Tibial nerve (tissue), 4 donors: ENCODE measurements at places on chromosomes 1 and 21. TPM values are rescaled to one million over a fixed set of nuclear protein-coding genes. Genes with fewer than 3 reads are reported as not detected.
A peak's percentile ranks its signal among the peaks of the same experiment; 100 is the strongest.

GRCh38 chr1:171212607-171213351, 27.7 kb downstream of the FMO2 start:
- H3K27ac ChIP-seq = no peak overlapping the region
- H3K4me1 ChIP-seq = no peaks in the 10 kb centered on the region
- DNase-seq = no peak
- no peaks in the 10 kb centered on the region for H3K27me3 ChIP-seq

DNA sequence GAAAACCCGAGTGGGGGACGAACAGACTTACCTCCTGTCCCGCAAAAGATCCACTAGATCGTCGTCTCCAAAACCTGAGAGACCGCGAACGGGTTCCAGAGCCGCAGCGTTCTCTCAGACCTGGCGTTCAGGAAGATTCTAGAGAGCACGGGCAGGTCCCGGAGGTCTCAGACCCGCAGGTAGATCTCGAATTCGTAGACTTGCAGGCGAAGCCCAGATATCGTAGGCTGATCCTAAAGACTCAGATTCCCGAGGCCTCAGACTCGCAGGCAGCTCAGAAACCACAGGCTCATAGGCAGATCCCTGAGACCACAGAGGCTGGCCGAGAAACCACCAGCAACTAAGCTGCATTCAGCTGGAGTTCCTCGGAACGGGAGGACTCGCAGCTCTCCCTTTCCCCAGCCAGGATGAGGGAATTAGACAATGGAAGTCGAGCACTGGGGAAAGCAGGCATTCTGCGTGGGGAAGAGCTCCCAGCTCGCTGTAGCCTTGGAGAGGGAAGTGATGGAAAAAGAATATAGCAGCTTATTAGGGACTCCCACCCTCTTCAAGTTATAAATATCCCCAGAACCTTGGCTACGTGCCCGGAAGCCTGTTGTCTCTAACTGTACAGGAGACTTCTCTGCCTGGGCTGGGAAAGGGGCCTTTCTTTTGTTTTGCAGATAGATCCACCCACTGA, at the start of gene ZNF436:
TSS of gene ZNF436 (minus strand) at position 502 of the 679 bp plus-strand sequence. CDS start 1,831 bp downstream, outside the sequence.
- peak within 1 kb of the TSS; percentile 96 for H3K27ac ChIP-seq
- H3K27me3 ChIP-seq = no peaks in the 10 kb centered on the region
- H3K4me3 ChIP-seq = peak within 1 kb of the TSS; percentile 95
- peaks cover 9% of the 10 kb centered on the region for H3K36me3 ChIP-seq
- peak; percentile 89 for DNase-seq

- H3K27me3 ChIP-seq = no peaks in the 10 kb centered on the region
- no peak overlapping the region for H3K27ac ChIP-seq
- no peaks in the 10 kb centered on the region for H3K4me1 ChIP-seq
- H3K4me3 ChIP-seq = no peak overlapping the region
Observed at GRCh38 chr1:153515504-153516394, 20.0 kb downstream of the S100A6 start.

DNA sequence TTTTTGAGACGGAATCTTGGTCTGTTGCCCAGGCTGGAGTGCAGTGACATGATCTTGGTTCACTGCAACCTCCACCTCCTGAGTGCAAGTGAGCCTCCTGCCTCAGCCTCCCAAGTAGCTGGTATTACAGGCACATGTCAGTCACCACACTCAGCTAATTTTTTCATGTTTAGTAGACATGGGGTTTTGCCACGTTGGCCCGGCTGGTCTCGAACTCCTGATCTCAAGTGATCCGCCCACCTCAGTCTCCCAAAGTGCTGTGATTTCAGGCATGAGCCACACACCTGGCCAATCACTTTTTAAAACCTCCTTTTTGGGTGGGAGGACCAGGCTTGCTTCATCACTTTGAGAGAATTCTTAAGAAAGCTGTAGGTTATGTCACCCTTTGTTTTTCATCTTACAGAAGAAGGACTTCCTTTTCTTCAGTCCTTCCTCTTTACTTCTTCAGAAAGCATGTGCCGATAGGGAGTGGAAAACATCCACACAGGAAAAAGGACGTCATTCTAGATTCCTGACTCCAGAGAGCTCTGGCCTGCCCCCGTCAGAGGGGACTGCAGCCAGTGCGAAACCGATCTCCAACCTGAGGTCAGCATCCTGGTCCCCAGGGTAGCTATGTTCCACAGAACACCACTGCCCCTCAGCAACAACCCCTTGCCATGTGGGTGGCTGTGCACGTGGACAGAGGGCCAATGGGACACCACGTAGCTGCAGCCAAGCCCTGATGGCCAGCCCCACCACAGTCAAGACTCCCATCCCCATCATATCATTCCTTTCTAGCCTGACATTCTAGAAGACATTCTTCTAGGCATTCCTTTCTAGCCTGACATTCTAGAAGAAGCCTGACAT, 21.9 kb downstream of the NCF2 start:
- H3K27ac ChIP-seq = peak overlapping the region; percentile 66
- H3K27me3 ChIP-seq = no peaks in the 10 kb centered on the region
- no peaks in the 10 kb centered on the region for H3K4me1 ChIP-seq
- H3K36me3 ChIP-seq = no peaks in the 10 kb centered on the region
- no peak overlapping the region for H3K4me3 ChIP-seq
- DNase-seq = no peak

The ZNF683 gene
- total RNA-seq = not detected

The CITED4 gene
- 6.0 TPM for total RNA-seq

The IFI44L gene
- 7.3 TPM for total RNA-seq

GRCh38 chr1:29362764-29363163, 126.4 kb downstream of the PTPRU start:
- H3K4me3 ChIP-seq = no peak overlapping the region
- H3K27me3 ChIP-seq = no peaks in the 10 kb centered on the region
- no peak for DNase-seq
- H3K4me1 ChIP-seq = no peaks in the 10 kb centered on the region
- no peaks in the 10 kb centered on the region for H3K36me3 ChIP-seq

GRCh38 chr1:109280862-109281261, 2.1 kb downstream of the PSRC1 start:
- H3K36me3 ChIP-seq = peaks cover 8% of the 10 kb centered on the region
- no peaks in the 10 kb centered on the region for H3K27me3 ChIP-seq
- H3K4me1 ChIP-seq = peaks cover 29% of the 10 kb centered on the region
- H3K4me3 ChIP-seq = no peak overlapping the region
- no peak for DNase-seq

DNA sequence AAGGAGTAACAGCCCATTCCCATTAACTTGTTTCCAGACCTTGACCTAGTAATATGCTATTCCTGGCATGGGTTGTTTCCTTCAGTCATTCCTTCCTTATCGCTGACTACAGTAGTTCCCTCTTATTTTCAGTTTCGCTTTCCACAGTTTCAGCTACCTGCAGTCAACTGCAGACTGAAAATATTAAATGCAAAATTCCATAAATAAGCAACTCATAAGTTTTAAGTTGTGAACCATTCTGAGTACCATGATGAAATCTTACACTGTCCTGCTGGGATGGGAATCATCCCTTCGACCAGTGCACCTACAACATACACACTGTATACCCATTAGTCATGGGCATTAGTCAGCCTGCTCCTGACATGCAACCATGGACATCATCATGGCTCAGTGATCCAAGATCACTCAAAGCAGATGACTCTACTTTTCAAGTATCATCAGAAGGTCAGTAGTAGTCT, 66.7 kb downstream of the CCDC30 start:
- H3K4me3 ChIP-seq = peak overlapping the region; percentile 3
- no peaks in the 10 kb centered on the region for H3K27me3 ChIP-seq
- no peak overlapping the region for H3K27ac ChIP-seq
- no peak for DNase-seq
- H3K36me3 ChIP-seq = peaks cover 11% of the 10 kb centered on the region
- H3K4me1 ChIP-seq = no peaks in the 10 kb centered on the region

DNA sequence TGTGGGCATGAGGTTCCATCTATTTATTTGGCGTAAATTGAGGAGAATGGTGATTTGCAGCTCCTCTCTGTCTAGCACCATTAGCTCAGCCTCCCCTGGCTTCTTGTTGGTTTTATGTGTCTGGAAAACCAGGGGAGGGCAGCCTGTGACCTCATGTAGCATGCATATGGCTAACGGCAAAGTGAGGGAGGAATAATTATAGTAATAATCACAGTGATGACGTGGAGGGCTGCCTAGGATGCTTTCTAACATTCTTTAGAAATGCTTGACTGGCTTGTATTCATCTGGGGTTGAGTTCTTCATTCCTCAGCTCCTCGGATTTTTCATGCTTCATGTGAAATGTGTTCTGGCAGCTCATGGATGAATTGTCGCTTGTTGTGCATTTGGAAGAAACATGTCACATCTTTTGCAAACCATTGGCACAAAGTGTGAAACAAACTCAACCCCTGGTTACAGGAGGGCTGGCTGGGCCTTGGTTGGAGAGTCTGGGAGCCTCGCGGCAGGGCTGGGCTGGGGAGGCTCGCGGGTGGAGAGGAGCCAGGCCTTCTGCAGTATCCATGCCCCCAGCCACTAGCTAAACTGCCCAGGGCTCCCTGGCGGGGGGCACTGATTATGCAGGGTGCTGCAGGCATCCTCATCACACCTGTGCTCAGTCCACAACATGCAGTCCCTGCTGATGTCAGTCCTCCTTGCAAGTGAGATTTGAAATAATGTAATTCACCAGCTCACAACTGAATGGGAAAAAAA, 149.6 kb downstream of the DISC1 start:
- H3K4me1 ChIP-seq = peaks cover 31% of the 10 kb centered on the region
- no peaks in the 10 kb centered on the region for H3K27me3 ChIP-seq
- H3K4me3 ChIP-seq = no peak overlapping the region
- H3K27ac ChIP-seq = no peak overlapping the region

- H3K36me3 ChIP-seq = no peaks in the 10 kb centered on the region
- H3K4me3 ChIP-seq = no peak overlapping the region
- H3K27ac ChIP-seq = no peak overlapping the region
- H3K27me3 ChIP-seq = no peaks in the 10 kb centered on the region
Observed at GRCh38 chr1:207670997-207671396, 26.1 kb downstream of the CR1L start.

DNA sequence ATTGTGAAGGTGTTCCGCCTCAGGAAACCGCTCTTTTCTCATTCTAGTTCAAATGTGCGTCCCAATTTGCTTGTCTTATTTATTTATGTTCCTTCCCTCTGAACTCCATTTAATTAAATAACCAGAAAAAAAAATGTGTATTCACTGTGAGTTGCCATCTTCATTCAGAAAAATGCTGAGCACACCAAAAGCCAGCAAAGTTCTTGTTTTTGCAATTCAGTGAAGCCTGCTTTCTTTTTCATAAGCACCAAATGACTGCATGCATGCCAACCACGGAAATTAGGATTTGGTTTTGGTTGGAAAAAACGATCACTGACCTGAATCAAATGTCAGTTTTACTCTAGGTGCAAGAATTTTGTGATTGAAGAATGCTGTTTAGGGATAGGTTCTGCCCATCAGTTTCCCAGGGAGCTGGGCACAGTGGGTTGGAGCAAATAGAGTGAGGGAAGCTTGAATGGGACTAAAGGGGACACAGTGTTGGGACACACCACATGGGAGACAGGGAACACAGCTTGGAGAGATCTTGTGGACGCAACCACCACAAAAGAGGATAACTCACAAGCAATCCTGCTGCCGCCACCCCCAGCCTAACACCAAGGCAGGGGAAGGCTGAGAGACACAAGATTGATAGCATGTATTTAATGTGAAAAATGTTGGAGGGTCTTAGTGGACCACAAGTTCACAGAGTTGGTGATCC, 183.4 kb upstream of the GALNT2 start:
- H3K36me3 ChIP-seq = no peaks in the 10 kb centered on the region
- DNase-seq = no peak
- no peak overlapping the region for H3K27ac ChIP-seq
- no peak overlapping the region for H3K4me3 ChIP-seq
- H3K27me3 ChIP-seq = no peaks in the 10 kb centered on the region

- H3K4me1 ChIP-seq = peaks cover 35% of the 10 kb centered on the region
- no peaks in the 10 kb centered on the region for H3K36me3 ChIP-seq
- no peak overlapping the region for H3K4me3 ChIP-seq
- no peaks in the 10 kb centered on the region for H3K27me3 ChIP-seq
- peak; percentile 88 for DNase-seq
Observed at GRCh38 chr1:33367485-33368405, 46.8 kb upstream of the A3GALT2 start.

The PTPRC gene
- total RNA-seq = 10.3 TPM

The LYPLAL1 gene
- total RNA-seq = 19.2 TPM

DNA sequence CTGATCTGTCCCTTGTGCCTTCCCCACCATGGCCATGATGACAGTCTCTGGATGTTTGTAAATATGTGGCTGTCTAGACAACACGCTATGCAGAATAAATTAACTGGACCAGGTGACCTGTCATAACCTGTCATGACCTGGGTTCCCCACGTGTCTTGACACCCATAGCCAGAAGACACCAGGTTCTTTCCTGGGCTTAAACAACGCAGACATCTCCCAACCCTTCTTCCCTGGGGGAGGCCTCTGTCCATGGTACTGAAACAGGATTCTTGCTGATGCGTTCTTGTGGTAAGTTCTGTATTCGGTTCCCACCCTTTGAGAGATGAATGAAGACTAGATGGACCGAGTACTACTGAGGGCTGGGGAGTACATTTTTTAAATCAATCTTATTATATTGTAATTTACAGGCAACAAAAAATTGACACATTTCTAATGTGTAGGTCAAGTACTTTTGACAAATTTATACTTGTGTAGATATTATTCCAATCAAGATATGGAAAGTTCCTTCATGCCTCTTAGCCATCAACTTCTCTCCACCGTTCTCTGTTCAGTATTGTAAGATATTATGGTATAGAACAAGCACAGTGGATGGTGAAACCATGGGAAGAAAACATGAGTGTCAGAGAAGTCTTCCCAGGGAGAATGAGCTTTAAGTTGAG, 738.8 kb downstream of the PTPRU start:
- no peaks in the 10 kb centered on the region for H3K36me3 ChIP-seq
- no peak overlapping the region for H3K4me3 ChIP-seq
- H3K27me3 ChIP-seq = no peaks in the 10 kb centered on the region
- no peaks in the 10 kb centered on the region for H3K4me1 ChIP-seq

The KIAA1614 gene
- 20.5 TPM for total RNA-seq

The FMO5 gene
- total RNA-seq = 6.3 TPM

The MSH4 gene
- 0.44 TPM for total RNA-seq

The ZFP69B gene
- total RNA-seq = 2.1 TPM

The AADACL4 gene
- not detected for total RNA-seq

The CFAP107 gene
- total RNA-seq = not detected

GRCh38 chr1:113931451-113931851, 2.3 kb downstream of the HIPK1 start:
- DNase-seq = no peak
- peak overlapping the region; percentile 14 for H3K4me3 ChIP-seq
- H3K4me1 ChIP-seq = no peaks in the 10 kb centered on the region
- peak overlapping the region; percentile 97 for H3K27ac ChIP-seq
- H3K27me3 ChIP-seq = no peaks in the 10 kb centered on the region

- H3K4me1 ChIP-seq = no peaks in the 10 kb centered on the region
- no peak overlapping the region for H3K27ac ChIP-seq
- H3K27me3 ChIP-seq = no peaks in the 10 kb centered on the region
Observed at GRCh38 chr1:16026723-16027484, 5.1 kb downstream of the CLCNKA start.

The CLDN19 gene
- total RNA-seq = 183 TPM

The SMPDL3B gene
- not detected for total RNA-seq

DNA sequence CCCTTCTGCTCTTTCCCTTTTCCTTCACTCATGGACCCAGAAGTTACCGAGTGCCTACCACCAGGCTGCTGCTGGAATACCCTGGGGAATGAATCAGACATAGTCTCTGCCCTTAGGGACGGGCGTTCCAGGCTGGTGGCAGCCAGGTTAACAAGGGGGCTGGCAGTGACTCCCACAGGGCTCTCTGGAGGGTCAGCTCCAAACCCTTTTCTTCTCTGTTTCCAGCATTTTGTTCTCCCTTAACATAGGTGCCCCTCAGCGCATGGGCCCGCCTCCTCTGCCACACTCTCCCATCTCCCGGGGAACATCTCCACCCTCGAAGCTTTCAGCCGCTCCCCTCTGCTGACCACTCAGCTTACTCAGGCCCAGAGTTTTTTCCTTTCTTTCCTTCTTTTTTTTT, 62.9 kb upstream of the LRP8 start:
- DNase-seq = no peak
- no peaks in the 10 kb centered on the region for H3K4me1 ChIP-seq
- H3K27me3 ChIP-seq = no peaks in the 10 kb centered on the region

The PBX1 gene
- total RNA-seq = 26.7 TPM

The UQCRH gene
- 222 TPM for total RNA-seq
